ENCODE measurements at places on chromosomes 1 and 21. TPM values are rescaled to one million over a fixed set of nuclear protein-coding genes. Genes with fewer than 3 reads are reported as not detected.

The BCL10 gene
- 23.2 TPM for total RNA-seq

The PRKCZ gene
- total RNA-seq, result 5.2 TPM

DNA sequence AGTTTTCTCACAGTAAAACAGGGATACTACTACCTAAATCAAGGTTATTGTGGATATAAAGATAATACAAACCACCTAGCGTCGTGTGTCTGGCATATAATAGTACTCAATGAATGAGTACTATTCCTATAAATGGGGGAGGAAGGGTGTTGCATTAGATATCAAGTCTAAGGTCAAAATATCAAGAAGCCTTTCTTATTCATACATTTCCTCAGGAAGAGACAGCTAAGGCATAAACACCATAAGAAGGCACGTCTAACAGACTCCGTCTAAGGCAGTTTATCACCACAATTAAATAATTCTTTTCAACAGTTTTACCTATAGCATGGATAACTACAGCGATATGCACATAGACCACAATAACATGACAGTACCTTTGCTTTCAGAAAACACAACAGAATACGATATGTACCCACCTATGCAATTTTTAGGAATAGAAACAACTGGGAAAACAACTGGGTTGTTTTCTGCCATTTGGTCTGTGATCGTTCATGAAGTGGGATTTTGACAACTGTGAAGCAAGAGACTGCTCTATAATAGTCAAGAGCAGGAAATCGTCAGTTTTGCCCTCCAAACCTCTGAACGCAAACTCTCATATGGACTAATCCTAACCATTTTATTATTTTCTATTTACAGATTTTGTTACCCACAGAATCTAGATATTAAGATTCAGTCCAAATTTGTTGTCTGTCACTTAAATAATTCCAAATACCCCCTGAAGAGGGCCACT, 53.1 kb downstream of the HNRNPR start:
- DNase-seq, result no peak

DNA sequence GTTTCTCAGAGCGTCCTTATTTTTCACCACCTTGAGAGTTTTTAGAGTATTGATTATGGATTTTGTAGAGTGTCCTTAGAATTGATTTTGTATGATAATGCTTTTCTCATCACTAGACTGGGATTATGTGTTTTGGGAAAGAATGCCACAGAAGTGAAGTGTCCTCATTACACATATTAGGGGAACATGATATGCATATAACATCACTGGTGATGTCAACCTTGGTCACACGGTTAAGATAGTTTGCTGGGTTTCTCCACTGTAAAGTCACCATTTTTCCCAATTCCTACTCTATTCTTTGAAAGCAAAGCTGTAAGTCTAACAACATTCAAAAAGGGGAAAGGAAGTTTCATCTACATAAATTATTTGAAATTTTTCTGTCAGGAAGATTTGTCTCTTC, 39.6 kb upstream of the PALMD start:
- DNase-seq, result no peak

DNA sequence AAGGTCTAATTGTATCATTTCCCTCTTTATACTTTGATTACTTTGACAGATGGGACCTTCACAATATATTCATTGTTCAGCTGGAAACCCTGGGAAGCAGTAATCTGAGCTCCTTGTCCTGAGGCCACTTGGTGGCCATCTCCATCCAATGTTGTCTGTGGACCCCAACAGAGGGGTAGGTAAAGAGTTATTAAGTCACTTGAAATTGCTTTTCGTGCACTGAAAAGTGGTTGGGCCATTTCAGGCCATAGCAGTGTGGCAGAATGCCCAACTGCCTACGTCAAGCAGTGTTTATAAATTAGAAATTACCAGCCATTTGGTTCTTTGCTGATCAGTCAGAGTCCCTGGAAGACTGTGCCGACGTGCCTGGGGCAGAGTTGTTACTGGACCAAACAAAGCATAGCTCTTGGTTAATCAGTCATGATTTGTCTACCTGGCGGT, 308.3 kb upstream of the USP25 start:
- DNase-seq, result no peak

Data from fibroblast of villous mesenchyme (primary cell).